ENCODE measurements at places on chromosomes 5 and 9.

GRCh38 chr9:35918780-35919179 lies 9.5 kb downstream of the SPAAR start:
- DNase-seq, result no peak

GRCh38 chr5:14816999-14817761 lies 54.4 kb downstream of the ANKH start:
- no peak for DNase-seq

DNA sequence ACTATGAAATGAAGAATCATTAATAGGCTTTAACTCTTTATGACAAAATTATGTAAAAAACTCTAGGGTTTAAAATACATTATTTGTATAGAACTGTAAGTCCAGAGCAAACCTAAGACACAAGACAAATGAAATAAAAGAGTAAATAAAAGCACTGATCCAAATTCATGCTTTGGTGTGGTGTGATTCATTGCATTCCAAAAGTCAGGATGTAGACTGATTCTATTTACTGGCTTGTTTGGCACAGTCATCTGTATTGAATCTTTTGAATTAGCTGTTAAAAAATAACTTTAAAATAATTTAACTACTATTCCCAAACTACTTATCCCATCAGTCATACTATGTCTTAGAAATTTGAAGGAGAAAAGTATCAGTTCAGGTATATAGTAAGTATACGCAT lies 31.1 kb downstream of the IL4 start:
- DNase-seq, result no peak

- no peak for DNase-seq
Observed at GRCh38 chr5:127587246-127587917, 61.5 kb upstream of the CTXN3 start.
